ENCODE measurements at places on chromosomes 7 and 10.
A peak's percentile ranks its signal among the peaks of the same experiment; 100 is the strongest.

GRCh38 chr10:80168679-80169380, 36.3 kb downstream of the PLAC9 start:
- peak overlapping the region; percentile 49 for H3K27ac ChIP-seq
- H3K27me3 ChIP-seq: no peaks in the 10 kb centered on the region
- H3K4me3 ChIP-seq: no peak overlapping the region
- peaks cover 98% of the 10 kb centered on the region for H3K36me3 ChIP-seq
- peaks cover 79% of the 10 kb centered on the region for H3K4me1 ChIP-seq

DNA sequence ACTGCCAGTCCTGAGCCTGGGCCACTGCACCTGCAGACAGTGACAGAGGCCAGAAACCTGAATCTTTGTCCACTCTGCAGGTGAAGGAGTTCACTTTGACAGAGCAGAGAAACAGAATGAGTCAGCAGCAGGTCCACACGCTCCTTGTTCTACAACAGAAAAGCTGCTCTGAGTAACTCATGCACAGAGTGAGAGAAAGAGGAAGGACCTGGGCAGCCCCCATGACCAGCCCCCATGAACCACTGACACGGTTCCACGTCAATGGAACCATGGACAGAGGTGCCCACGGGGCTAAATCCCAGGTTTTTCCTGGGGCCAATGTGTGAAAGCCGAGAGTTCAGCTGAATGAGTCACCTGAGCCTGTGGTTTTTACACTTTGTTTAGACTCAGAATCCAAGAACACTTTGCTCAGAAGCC, 40.8 kb upstream of the CTBP2 start:
- no peaks in the 10 kb centered on the region for H3K36me3 ChIP-seq
- peaks cover 3% of the 10 kb centered on the region for H3K27me3 ChIP-seq
- no peaks in the 10 kb centered on the region for H3K4me1 ChIP-seq
- H3K4me3 ChIP-seq: no peak overlapping the region
- no peak for DNase-seq
- no peak overlapping the region for H3K27ac ChIP-seq

DNA sequence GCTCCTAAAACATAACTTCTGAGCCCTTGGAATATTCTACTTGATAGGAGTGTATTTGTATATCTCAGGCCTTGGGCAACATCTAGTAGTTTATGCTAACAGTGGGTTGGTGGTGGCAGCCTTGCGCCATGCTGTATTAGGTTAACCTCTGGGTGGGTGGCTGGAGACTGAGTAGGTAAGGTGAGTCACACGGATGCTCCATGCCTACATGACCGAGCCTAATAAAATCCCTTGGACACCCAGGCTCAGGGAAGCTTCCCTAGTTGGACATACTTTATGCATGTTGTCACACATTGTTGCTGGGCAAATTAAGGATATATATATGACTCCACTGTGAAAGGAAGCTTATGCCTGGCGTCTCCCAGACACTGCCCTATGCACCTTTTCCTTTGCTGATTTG, 6.0 kb upstream of the DAGLB start:
- no peak overlapping the region for H3K27ac ChIP-seq
- H3K27me3 ChIP-seq: no peaks in the 10 kb centered on the region
- H3K4me3 ChIP-seq: no peak overlapping the region
- no peaks in the 10 kb centered on the region for H3K36me3 ChIP-seq
- H3K4me1 ChIP-seq: no peaks in the 10 kb centered on the region

DNA sequence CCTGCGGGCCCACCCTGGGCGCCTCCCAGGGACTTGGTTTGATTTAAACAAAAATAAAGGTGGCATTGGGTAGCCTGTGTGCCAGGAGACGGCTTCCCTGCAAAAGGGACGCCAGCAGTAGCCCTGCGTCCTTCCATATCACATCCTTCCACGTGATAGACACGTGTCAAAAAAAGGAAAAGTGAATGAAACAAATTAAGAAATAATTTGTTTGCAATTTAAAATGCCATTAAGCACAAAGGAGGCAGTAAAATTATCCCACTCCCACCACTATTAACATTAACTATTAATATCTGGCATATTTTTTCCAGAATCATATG, 7.6 kb downstream of the TACR2 start:
- DNase-seq: no peak
- peak overlapping the region; percentile 92 for H3K27ac ChIP-seq
- peak overlapping the region; percentile 51 for H3K4me3 ChIP-seq

GRCh38 chr10:104327745-104328645, 10.3 kb downstream of the ITPRIP start:
- peak overlapping the region; percentile 27 for H3K4me3 ChIP-seq
- peak; percentile 57 for DNase-seq
- H3K4me1 ChIP-seq: peaks cover 100% of the 10 kb centered on the region
- no peaks in the 10 kb centered on the region for H3K27me3 ChIP-seq
- peak overlapping the region; percentile 99 for H3K27ac ChIP-seq

DNA sequence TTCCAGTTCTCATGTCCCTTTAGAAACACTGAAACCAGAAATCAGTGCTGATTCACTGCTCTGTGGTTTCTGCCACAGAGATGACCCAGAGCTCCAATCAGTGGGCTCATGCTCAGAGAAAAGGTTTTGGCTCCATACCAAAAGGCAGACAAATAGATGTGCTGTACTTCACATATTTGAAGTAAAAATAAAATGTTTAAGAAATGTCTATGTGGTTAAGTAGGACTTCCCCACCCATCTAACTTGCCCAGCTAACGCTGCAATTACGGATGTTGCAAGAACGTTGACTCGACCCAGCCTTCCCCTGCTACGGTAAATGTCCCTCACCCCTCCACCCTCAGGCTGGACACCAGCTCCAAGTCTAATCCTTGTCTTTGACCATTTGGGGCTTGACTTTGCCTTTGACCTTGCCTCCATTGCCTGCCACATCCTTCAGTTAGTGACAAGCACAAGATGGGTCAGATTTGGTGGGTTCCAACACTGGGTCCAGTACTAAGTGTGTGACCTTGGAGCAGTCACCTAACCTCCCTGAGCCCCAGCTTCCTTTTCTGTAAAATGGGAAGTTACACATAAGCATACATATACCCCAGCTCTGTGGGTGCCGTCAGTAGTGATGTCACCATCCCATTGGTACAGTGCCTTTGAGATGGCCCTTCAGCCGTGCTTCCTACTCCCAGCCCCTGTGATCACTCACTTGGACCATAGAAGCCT, 95.8 kb downstream of the CHST15 start:
- peaks cover 24% of the 10 kb centered on the region for H3K27me3 ChIP-seq
- peak overlapping the region; percentile 14 for H3K27ac ChIP-seq
- peaks cover 45% of the 10 kb centered on the region for H3K4me1 ChIP-seq
- H3K36me3 ChIP-seq: no peaks in the 10 kb centered on the region
- H3K4me3 ChIP-seq: no peak overlapping the region
- DNase-seq: peak; percentile 72

GRCh38 chr7:155998766-155999630, 186.7 kb upstream of the SHH start:
- H3K27ac ChIP-seq: no peak overlapping the region
- H3K27me3 ChIP-seq: no peaks in the 10 kb centered on the region
- H3K4me1 ChIP-seq: no peaks in the 10 kb centered on the region
- H3K4me3 ChIP-seq: no peak overlapping the region
- H3K36me3 ChIP-seq: no peaks in the 10 kb centered on the region

- H3K4me1 ChIP-seq: peaks cover 33% of the 10 kb centered on the region
- H3K36me3 ChIP-seq: peaks cover 47% of the 10 kb centered on the region
- peak overlapping the region; percentile 74 for H3K27ac ChIP-seq
- no peak overlapping the region for H3K4me3 ChIP-seq
Observed at GRCh38 chr7:155762655-155763054, 49.6 kb downstream of the SHH start.

- H3K36me3 ChIP-seq: no peaks in the 10 kb centered on the region
- no peak for DNase-seq
- H3K4me3 ChIP-seq: no peak overlapping the region
- H3K27me3 ChIP-seq: no peaks in the 10 kb centered on the region
- H3K27ac ChIP-seq: no peak overlapping the region
Observed at GRCh38 chr7:46485481-46486065, 564.5 kb upstream of the IGFBP3 start.

- H3K36me3 ChIP-seq: no peaks in the 10 kb centered on the region
- no peak for DNase-seq
- H3K27me3 ChIP-seq: no peaks in the 10 kb centered on the region
- no peak overlapping the region for H3K4me3 ChIP-seq
Observed at GRCh38 chr7:95811846-95812445, 39.6 kb downstream of the DYNC1I1 start.

DNA sequence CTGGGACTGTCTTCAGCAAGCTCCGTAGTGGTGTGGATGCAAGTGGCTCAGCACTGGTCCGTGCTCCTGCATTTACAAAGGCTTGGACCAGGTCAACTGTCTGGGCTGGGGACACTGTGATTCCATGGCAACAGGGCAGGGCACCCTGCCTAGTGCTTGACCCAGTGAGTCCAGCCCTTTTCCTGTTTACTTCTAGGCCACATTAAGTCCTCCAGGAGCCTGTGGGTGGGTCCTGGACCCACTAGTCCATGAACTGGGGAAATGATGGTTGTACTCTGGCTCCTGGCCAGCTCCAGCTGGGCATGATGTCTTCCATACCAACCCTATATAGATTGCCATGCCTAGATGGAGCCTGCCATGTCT, 152.0 kb downstream of the RPS24 start:
- H3K4me1 ChIP-seq: peaks cover 14% of the 10 kb centered on the region
- no peaks in the 10 kb centered on the region for H3K36me3 ChIP-seq
- H3K27me3 ChIP-seq: no peaks in the 10 kb centered on the region
- no peak for DNase-seq
- H3K27ac ChIP-seq: no peak overlapping the region
- H3K4me3 ChIP-seq: no peak overlapping the region

DNA sequence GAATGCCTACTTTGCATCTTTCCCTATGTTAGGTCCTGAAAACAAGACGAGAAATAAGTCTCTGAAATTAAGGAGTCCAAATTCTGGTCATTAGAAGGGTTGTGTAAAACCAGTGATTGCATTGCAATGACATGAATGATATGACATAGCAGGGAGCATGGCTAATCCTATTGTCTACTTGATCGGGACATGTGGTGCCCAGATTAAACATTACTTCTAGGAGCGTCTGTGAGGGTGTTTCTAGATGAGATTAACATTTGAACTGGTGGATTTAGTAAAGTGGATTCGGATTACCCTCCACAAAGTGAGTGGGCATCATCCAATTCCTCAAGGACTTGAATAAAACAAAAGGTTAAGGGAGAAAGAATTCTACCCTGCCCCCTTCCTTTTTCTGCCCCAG, 434.9 kb upstream of the KLF6 start:
- H3K4me1 ChIP-seq: no peaks in the 10 kb centered on the region
- no peak overlapping the region for H3K4me3 ChIP-seq

DNA sequence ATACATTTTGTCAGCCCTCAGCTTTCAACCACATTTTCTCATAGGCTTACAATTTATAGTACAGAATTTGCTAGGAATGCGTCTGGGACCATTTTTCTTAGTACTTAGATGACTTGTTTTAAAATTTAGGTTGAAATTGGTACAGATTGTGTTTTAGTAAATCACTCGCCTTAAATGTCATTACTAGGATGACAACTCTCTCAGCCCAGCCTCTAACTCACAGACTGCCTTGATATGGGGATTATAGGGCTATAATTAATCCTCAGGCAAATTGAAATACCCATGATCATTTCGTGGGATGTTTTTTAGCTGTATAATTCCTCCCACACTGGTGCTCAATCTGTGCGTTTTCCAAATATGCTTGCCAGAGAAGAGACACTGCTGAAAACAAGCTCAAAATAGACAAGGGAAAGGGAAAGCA, 299.7 kb upstream of the AKR1E2 start:
- no peaks in the 10 kb centered on the region for H3K27me3 ChIP-seq
- no peak overlapping the region for H3K4me3 ChIP-seq
- H3K4me1 ChIP-seq: no peaks in the 10 kb centered on the region
- H3K36me3 ChIP-seq: no peaks in the 10 kb centered on the region
- no peak for DNase-seq

DNA sequence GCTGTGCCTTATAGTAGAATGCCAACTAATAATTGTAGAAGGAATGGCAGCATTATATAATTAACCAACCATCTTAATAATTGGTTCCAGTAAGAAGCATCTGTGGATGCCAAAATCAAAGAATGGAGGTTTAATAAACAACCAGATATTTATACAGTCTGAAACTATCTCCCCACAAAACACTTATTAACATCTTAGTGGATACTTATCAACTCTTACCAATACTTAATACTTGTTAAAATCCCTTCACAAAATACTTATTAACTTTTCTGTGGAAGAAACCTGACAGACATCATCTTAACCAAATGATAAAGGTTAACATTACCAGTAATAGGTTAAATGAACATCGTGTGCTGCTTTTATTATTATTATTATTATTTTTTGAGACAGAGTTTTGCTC, 29.1 kb upstream of the FAM107B start:
- H3K4me3 ChIP-seq: no peak overlapping the region
- no peak for DNase-seq
- H3K27me3 ChIP-seq: no peaks in the 10 kb centered on the region
